ENCODE measurements at places on chromosomes 4 and X.

DNA sequence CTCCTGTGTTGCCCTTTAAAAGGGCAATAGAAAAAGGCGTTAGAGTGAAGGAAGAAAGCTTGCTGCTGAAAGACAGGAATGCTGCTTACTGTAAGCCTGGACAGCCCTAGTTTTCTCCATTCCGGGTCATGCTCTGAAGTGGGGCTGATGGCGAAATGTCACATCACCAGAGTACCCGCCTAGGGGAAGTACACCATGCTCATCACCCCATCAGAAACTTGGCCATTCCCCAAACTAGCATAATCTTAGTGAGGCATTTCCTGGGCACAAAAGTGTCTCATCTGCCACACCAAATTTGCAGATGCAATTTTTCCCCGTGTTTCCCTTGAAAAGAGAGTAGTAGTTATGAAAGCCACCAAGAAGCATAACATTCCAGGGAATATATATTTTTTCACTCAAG, 47.8 kb upstream of the CAMK2D start:
- DNase-seq: no peak

GRCh38 chr4:15348236-15348635, 79.6 kb upstream of the C1QTNF7 start:
- no peak for DNase-seq

GRCh38 chr4:175651756-175652310, 160.2 kb downstream of the GPM6A start:
- no peak for DNase-seq

DNA sequence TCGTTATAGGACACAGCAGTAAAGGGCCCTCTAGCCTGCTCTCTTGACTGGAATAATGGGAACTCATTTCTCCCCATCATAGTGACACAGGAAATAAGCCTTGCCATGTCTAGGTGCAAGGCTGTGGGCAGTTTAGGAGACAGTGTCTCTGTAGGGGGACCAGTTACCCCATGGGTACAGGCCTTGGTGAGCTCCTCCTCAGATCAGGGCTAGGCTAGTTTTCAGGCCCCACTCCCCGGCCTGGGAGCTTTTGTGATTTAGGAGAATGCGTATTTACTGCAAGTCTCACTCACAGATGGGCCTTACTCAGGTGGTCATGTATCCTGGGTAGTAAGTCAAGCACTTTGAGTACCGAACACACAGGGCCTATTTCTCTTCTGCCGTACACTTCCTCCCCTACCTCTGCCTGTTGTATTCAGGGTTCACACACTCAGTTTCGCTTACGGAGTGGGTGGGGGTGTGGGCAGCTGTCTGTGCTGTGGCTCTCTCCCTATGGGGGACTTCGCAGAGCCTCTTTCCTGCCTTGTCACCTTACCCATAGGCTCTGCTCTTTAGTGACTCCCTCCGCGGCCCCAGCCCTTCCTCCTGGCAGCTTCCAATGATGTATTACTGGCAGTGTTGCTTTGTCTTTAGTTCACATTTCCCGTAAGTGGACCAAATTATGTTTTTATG, 34.2 kb downstream of the FAM193A start:
- DNase-seq: no peak

DNA sequence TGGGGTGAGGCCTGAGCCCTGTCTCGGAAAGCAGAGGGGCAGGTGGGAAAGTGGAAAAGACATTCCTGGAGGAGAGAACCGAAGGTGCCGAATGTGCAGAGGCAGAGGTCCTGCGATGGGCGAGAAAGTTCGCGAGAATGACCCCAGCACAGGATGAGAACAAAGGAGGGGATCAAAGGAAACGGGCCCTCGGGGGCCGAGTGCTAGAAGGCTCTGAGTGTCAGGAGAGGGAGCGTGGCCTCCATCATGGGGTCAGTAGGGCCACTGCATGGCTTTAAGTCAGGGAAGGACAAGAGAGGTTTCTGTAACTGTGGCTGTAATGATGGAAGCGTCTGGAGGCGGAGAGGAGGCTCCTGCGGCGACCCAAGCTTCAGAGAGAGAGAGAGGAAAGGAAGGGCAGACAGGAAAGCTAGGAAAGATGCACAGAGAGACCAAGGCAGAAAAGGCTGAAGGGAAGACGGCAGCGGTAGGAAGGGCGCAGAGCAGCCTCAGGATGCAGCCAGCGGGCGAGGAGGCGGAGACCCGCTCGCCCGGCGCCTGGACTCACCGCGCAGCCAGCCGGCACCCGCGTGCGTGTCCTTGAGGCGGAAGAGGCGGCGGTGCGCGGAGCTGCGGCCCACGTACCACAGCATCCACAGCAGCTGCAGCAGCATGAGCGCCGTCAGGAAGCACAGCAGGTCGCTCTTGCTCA, 669 bp downstream of the OTOP1 start:
- no peak for DNase-seq

- no peak for DNase-seq
Observed at GRCh38 chrX:78543281-78543680, 115.8 kb downstream of the RTL3 start.

DNA sequence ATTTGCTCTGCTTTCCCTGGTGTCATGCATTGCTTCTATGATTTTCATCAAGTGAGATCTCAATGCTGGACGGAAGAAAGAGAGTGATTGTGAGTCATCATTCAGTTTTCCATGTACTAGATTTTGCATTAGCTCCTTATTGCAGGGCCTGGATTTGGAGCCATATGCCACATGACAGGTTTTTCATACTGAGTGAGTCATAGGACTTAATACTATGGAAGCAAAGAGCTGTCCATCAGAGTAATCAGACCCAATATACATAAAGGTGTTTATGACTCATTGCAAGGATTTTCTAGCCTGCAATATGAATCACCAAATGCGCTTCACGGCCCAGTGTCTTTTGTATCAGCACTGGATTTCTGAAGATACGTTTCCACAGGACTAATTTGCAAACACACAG, 11.2 kb upstream of the TFDP3 start:
- no peak for DNase-seq
